ENCODE measurements at places on chromosomes 4 and X.

DNA sequence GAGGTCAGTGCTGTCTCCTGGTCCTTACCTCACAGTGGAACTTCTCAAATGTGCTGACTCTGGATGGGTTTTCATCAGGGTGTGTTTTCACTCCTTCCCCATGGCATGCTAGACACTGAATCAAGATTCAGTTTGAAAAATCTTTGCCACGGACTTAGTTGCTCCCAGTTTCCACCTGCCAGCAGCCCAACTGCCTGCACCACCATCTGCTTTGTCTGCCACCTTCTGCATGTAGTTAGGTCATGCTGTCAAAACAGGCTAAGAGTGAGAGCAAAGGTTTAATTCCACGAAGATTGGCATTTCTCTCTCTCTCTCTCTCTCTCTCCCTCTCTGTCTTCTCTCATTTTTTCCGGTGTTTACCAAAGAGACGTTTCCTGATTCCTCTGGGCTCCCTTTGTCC lies 258.0 kb upstream of the EDNRA start:
- no peak for DNase-seq

DNA sequence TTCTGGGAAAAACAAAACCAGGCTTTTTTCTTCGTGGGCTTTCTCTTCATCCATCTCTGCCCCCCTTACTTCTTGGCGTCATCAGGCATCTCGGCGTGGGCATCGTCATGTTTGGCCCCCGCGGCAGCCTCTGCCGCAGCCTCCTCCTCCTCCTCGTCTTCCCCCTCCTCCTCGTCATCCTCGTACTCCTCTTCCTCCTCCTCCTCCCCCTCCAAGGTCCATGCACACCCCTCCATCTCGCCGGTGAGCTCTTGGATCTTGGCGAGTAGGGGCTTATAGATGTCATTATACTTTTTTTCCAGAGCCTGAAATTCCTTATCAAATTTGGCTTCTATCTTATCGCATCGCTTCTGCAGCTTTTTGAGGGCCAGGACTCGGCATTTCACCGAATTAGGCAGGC lies 488 bp downstream of the NAP1L5 start:
- peak; percentile 28 for DNase-seq

- DNase-seq: no peak
These were observed 1392.0 kb downstream of the TECRL start for GRCh38 chr4:63017300-63017699.

DNA sequence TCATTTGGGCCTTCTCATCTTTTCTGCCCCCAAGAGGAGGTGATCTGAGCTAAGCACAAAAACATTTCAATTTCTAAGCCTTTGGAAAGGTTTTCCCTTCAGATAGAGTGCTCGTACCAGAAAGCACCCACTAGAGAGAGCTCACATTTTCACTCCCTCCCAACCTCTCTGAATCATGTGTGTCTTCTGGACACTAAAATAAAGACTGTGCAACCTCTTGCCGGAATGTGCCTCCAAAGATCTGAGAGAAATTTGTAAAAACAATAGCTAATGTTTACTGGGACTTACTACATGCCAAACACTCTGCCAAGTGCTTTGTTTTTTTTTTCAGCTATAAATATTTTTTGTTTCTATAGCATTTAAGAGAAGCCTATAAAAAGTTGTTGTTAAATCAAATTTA lies 120.6 kb upstream of the LNX1 start:
- DNase-seq: no peak

DNA sequence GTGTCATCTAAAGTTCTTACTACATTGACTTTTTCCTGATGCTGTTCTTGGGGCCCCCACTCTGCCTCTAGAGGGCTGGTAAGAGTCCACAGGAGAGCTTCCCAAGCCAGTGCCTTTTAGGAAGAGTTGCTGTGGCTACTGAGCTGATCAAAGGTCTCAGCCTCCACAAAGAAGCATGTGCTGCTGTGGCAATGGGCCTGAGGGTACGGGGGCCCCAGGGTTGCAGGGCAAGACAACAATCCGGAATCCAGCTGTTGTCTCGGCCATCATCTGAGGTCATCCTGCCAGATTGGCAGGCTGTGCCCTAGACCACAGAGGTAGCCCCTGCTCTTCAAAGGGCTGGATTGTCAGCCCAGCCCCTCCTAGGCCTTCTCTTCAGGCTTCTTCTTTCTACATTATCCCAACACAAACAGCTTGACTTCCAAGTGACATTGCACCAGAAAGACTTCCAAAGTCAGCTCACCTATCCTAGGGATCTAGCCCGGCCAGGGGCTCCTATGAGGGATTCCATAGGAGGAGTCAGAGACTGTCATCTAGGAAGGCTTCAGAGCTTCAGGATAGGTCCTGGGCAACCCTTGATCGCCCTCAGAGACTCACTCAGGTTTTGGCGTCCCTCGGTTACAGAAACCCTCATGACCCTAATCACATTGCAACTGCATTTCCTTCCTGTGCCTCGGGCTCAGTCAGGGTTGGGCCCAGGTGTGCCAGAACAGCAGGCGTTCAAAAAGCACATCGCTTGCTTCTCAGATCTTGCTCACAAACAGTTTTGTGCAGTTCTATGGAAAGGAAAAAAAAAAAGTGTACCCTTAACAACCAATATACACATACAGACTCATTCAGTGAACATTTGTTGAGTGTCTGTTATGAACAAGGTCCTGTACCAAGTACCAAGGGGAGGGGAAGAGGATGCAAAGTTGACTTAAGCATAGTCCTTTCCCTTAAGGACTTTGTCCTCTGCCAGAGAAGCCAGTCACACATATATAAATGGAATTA lies 27.8 kb downstream of the SLC25A5 start:
- DNase-seq: no peak

DNA sequence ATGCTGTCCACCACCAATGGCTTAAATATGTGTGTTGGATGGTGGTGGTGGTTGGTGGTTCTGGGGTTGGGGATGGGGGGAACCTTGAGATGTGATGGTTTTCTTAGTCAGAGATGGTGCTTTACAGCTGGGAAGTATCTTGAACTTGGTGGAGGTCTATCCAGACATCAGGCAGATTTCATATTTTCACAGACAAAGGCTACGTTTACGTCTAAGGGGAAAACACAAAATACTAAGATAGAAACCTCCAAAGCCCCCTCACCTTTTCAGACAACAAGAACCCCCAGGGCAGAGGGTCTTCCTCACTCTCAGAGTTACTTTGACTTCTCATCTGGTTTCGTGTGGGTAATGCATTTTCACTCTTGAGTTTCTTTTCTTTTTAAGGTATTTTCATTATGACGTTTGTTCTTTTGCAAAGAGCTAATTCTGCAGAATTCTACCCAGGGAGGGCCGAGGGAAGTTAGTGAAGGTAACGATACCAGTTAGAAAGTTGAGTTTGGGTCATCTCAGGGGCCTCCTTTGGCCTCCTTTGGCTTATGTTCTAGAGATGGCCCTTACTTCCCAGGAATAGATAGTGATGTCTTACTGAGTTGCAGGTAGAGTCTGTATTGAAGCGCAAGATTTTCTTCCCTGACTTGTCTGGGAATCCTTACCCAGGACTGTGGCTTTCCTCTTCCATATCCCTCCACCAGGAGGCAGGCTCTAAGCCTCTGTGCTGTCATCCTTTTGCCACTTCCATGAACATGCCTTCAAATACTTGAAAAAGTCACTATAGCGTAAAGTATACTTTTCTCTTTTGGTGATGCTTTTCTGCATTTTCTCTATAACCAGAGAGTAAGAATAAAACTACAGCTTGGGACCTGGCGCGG lies 31.9 kb downstream of the RHOH start:
- peak; percentile 24 for DNase-seq

- no peak for DNase-seq
These were observed 15.9 kb downstream of the TMEM192 start for GRCh38 chr4:165096776-165097175.

- no peak for DNase-seq
These were observed 248.4 kb upstream of the TTC29 start for GRCh38 chr4:147194114-147194513.

- no peak for DNase-seq
These were observed 61.9 kb upstream of the CLDN34 start for GRCh38 chrX:9905288-9905687.

- DNase-seq: no peak
These were observed 94.6 kb downstream of the STIM2 start for GRCh38 chr4:26955241-26955640.

DNA sequence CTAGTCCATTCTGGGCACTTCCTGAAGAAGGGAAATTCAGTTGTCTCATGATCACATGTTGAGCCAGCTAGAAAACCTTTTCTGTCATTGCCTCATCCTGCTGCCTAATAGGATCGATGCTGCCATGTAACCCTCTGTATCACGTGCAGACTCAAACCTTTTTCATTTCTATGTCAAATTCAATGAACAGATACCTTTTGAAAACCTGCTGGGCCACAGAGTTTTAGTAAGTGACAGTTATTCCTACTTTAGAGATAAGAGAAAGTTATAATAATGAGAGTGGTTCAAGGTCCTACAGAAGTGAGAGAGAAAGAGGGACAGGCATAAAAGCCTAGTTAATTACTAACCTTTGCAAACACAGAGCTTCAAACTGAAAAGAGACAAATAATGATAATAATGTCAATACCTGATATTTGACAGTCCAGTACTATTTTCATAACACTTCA lies 46.0 kb downstream of the MAOA start:
- no peak for DNase-seq

- DNase-seq: no peak
These were observed 63.2 kb downstream of the MGST2 start for GRCh38 chr4:139728840-139729239.

GRCh38 chr4:149158817-149159216 lies 656.8 kb downstream of the IQCM start:
- DNase-seq: no peak

DNA sequence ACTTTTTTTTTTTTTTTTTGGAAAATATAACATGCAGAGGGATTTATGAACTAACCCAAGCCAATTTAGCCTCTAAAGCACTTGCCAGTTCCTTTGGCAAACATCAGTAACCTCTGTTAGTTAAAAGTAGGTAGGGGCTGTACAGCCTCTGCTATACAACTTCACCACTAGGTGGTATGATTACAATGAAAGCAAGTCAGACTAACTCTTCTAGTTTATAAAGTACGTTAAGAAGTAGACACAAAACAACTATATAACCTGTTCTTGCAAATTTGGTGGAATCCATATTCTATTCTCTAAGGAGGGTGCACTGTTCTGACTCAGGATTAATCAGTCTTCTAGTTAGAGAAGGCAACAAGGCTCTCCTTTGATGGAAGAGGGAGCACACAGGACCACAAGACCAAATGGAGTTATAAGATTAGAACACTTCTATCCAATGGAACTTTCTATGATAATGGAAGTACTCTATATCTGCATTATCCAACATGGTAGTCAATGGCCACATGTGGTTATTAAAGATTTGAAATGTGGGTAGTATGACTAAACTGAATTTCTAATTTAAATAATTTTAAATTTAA lies 12.8 kb downstream of the AIMP1 start:
- DNase-seq: no peak

DNA sequence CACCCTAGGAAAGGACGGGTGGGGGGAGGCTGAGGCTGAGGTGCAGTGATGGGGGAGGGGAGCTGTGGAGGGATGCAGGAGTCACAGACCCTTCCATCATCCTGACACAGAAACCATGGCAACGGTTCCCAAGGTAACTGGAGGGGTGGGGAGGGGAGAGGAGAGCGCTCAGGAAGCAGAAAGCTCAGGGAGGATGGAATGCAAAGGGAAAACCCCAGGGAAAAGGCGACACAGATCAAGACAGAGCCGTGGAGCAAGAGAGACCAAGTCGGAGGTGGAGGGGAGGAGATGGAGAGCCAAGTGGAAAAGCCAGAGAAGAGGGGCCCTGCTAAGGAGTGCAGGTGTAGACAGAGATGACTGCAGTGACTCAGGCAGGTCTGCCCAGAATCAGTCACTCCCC lies 14.5 kb downstream of the L1CAM start:
- DNase-seq: no peak

DNA sequence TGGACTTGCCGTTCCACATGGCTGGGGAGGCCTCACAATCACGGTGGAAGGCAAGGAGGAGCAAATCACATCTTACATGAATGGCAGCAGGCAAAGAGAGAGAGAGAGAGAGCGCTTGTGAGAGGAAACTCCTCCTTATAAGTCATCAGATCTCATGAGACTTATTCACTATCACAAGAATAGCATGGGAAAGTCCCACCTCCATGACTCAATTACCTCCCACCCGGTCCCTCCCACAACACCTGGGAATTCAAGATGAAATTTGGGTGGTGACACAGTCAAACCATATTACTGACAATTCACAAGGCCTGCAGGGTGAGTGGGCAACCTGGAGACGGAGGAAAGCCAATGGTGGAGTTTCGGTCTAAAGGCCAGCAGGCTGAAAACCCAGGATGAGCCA lies 394.3 kb upstream of the TRAM1L1 start:
- peak; percentile 15 for DNase-seq

GRCh38 chr4:11130195-11130970 lies 298.3 kb downstream of the HS3ST1 start:
- no peak for DNase-seq

- no peak for DNase-seq
These were observed 422.2 kb downstream of the PDHA2 start for GRCh38 chr4:96262057-96262456.

- no peak for DNase-seq
These were observed 29.4 kb upstream of the CENPU start for GRCh38 chr4:184763150-184763780.

- no peak for DNase-seq
These were observed 392.2 kb downstream of the PPP1R2C start for GRCh38 chrX:42385730-42386129.

DNA sequence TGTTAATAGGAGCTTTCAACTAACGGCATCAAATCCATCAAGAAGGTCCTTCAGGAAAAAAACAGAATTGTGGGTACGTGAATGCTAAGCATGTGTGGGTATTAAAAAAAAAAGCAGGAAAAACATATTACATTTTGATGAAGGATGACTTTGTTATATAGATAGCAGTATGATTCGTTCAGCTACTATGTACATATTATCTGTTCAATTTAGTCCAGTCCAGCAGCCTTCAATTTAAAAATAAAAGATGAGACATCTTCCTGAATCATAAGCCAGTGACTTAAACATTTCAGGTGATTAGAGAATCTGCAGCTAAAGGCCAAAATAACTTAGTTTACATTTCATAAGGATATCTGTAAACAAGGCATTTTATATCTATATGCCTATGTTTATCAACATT lies 63.4 kb downstream of the LCORL start:
- no peak for DNase-seq

- DNase-seq: no peak
These were observed 499.1 kb upstream of the SLIT2 start for GRCh38 chr4:19752599-19752998.

DNA sequence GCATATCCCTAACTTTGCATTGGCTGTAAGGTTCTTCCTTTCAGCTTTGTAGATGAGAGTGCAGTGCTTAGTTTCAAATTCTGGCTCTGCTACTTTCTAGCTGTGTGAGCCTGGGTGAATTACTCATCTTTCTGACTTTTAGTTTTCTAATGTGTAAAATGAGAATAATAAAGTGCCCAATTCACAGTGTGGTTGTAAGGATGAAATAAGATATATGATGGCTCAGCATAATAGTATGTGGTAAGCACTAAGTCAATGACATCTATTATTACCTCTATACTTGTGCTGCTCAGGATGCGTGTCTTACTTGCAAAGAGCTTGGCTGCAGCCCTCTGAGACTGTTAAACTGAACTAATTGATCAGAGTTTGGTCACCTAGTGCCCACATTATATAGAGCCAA lies 30.6 kb upstream of the ETNPPL start:
- DNase-seq: no peak
